ENCODE measurements at places on chromosomes 3 and 15.

DNA sequence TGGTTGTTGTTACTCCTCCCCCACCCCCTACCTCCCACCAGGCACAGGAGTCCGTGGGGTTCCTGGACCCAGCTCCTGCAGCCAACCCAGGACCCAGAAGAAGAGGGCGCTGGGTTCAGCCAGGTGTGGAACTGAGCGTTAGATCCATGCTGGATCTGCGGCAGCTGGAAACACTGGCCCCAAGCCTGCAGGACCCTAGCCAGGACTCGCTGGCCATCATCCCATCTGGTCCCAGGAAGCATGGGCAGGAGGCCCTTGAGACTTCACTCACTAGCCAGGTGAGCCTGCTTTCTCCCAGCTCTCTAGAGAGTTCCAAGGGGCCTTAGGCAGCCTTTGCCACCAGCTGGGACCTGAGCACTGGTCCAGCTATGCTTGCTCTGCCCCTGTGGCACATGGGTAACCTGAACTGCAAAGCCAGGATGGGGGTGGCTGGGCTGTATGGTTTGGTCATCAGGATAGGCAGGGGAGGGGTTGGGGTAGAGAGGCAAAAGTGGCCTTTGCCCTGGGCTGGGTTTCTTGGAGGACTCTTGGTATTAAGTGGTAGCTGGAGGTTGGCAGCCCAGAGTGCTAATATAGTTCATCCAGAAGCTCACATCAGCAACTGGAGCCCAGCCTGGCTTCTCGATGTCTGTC is 7.0 kb upstream of the JMJD7 start:
- DNase-seq, result no peak

GRCh38 chr3:29694783-29695182 is 413.9 kb downstream of the RBMS3 start:
- DNase-seq, result no peak

DNA sequence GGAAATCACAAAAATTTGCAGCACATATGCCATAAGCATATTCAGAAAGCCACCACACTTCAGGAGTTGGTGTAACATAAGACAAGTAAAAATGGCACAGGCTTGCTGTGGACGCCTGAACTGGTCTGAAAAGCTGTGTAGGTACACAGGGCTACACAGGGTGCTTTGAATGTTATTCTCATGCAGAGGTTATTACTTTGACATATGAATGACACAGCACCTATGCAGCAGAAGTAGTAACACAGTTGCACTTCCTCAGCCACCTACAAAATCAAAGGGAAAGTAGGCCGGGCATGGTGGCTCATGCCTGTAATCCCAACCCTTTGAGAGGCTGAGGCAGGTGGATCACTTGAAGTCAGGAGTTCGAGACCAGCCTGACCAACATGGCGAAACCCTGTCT is 54.5 kb downstream of the OSBPL10 start:
- no peak for DNase-seq

DNA sequence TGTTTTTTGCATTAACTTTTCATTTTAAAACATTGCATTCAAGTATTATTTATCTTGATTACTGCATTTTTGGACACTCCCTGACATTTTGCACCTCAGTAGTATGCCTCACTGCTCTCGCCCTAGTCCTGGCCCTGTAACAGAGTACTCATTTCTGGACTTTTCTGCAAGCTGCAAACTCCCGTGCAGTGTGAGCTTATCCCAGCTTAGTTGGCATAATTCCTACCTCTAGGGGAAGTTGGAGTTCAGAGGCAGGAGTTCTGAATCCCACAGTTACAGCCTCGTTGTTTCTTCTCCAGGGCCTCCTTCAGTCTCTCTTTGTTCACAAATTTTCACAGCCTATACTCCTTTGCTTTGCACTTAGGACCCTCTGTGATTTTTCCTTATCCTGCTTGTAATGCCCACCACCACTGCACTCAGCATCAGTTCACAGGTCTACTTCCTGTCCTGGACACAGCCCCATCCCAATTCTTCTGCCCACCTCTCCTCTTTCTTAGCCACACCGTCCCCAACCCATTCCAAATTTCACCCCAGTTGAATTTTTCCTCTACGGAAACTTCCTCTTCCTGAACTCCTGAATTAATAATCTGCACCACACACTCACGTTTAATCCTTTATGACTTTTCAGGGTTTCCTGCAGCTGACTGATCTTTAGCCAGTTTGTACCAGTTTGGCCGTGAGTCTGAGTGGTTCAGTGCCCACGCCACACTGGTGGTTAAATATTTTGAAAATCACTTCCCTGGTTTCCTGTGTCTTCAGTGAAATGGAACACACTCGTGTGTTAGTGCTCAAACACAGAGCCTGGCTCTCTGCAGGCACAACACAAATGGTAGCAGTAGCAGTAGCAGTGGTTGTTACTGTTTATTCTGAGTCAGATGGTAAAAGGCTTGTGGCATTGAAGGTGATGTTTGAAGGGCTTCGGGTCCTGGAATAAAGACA is 6.3 kb upstream of the CTSH start:
- DNase-seq, result no peak

DNA sequence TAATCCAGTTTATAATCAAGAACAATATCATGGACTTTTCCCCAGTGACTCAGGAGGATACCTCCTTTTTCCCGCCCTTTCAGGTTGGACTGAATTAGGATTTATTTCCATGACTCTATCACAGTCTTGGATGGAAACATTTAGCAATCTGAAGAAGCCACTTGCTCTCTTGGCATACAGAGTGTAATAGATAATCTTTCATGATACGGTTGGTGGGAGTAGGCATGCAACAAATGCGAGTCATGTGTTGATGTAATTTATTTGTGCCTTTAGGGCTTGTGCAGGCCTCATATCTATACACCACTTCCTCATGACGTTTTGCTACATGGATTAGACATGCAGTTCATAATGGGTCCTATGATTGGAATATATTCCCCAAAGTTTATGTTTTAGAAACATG is 54.2 kb upstream of the MCTP2 start:
- no peak for DNase-seq

DNA sequence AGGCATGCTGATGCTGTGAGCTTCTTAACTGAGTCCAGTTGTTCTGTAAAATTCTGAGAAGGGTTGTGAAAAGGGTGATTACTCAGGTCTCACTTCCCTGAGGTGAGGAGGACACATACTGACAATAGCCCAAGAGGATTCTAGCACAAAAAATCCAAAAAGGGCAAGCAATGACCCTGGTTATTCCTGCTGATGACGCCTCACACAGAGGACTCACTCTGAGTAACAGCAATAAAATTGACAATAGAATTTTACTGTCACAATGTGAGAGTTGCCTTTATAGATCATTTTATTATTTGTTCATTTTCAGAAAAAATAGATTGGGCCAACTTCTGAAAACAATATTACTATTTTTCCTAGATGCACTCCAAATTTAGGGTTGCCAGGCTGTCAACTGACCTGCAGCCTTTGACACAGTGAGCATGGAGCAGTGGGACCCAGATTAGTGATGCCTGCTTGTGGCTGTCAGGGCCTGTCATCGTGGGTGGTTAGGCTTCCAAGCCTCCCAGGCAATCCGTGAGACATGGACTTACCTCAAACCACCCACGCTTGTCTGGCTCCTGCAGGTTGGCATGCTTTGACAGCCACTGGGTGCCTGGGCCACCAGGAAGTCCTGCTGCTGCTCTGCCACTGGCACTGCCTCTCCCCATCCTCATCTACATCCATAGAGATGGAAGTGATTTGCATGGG is 396.0 kb upstream of the THBS1 start:
- no peak for DNase-seq

DNA sequence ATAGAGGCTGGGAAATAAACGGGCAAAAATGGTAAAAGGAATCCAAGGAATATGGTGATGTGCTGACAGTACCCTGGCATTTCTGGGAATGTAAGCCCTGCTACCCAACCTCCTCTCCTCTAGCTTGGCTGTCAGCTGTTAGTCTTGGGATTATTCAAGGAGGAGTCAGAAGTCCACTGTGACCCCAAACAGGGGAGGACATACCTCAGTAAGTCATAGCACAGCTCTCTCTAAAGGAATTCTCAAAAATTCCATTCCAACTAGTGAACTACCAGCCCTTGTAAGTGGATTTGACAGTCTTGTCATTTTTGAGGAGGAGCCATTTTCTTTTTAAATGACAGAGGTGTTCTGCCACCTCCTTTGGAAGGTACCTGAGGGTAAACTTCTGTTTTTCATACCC is 207.5 kb downstream of the PDCD6IP start:
- no peak for DNase-seq

GRCh38 chr15:70145261-70145660 is 47.5 kb upstream of the TLE3 start:
- DNase-seq, result no peak

DNA sequence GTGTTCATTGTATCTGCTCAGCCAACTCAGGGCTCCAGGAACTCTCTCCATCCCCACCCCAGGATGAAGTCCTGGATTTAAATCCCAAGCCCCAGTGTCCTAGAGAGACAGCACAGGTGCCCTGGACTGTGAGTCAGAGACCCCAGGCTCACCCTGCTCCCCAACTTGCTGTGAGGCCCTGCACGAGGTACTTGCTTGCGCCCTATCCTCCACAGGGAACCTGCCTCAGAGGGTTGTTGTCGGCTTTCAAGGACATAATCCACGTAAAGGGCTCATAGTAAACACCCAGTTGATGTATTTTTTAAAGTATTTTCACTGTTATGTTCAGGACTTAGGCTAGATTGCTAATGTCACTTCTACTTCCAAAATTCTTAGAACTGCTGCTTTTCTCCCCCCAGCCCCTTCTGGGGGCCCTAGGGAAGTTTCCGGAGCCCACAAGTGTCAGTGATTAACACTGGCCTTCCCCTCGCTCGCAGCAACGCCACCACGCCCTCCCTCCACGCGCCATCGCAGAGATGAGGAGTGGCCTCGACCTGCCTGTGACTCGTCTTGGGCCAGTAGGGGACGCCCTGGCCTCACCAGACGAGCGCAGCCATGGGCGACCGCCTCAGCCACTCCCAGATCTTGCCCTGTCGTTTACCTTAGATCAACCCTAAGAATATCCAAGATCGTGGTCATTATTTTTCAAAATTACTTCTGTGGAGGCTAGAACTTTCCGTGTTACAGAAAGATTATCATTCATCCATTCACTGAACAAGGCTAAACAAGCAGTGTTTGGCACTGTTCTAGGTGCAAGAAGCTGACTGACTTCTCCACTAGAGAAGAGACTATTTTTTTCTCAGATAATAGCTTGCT is 6.0 kb upstream of the SRP14 start:
- peak; percentile 89 for DNase-seq

DNA sequence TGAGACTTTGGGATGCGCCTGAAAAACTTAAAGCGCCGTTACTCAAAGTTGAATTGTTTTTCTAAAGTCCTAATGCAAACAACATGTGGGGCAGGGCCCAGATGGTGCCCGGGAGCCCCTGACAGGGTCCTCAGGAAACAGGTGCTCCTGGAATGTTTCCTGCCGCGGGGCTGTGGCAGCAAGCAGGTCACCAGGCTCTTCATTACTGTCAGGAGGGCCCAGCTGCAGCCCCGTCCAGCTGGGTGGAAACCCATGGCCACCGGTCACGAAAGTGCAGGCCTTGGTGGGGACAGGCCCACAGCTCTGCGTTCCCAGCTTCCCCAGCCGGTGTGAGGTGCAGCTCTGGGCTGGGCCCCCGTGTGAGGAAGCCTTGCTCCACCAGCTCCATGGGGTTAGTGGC is 63.9 kb upstream of the GATA2 start:
- DNase-seq, result no peak

GRCh38 chr3:65778968-65779367 is 259.8 kb downstream of the MAGI1 start:
- DNase-seq, result no peak

DNA sequence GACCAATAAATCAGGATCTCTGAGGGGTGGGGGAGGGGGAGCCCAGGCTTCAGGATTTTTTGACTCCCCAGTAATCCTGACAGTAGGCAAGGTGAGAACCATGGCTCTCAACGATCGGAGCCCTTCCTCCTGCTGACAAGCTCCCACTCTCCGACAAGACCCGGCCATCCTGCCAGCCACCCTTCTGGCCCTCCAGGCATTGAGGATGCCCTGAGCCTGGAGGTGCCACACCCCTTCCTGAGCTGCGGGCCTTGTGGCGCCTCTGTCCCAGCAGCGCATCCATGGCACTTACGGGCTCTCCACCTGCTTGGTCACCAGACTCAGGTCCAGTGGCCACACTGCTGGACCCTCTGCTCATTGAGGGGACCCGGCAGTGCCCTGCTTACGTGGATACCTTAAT is 46.0 kb downstream of the MGLL start:
- no peak for DNase-seq

- DNase-seq, result no peak
Measured at GRCh38 chr3:16789344-16790120, 95.2 kb upstream of the PLCL2 start.

GRCh38 chr3:190197346-190197763 is 76.7 kb upstream of the P3H2 start:
- DNase-seq, result no peak

DNA sequence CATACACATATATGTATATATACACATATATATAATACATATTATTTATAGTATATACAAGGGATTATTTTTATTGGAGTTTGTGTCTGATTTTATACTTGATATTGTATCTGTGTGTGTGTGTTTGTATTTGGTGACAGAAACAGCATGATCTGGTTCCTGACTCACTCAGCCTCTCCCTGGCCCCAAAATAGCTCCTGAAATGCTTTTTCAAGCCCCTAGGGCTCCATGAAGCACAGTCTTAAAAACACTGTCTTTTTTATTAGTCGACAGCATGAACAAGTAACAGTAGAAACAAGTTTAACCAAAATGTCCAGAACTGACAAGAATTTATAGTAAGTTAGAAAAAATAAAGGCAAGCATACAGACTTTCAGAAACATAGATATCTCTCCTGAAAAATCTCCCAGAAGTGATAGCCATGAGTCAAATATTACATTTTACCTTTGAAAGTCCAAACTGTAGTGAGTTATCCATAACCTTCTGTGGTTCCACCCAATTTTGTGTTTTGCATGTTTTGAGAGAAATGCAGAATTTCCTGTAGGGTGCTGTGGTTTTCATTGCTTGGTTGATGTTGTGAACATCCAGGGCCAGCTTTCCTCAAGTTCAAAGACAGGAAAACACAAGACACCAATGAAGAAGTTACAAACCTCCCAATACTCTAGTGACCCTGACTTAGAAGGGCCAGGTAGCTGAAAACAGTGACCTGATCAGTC is 98.5 kb upstream of the CCDC80 start:
- no peak for DNase-seq

DNA sequence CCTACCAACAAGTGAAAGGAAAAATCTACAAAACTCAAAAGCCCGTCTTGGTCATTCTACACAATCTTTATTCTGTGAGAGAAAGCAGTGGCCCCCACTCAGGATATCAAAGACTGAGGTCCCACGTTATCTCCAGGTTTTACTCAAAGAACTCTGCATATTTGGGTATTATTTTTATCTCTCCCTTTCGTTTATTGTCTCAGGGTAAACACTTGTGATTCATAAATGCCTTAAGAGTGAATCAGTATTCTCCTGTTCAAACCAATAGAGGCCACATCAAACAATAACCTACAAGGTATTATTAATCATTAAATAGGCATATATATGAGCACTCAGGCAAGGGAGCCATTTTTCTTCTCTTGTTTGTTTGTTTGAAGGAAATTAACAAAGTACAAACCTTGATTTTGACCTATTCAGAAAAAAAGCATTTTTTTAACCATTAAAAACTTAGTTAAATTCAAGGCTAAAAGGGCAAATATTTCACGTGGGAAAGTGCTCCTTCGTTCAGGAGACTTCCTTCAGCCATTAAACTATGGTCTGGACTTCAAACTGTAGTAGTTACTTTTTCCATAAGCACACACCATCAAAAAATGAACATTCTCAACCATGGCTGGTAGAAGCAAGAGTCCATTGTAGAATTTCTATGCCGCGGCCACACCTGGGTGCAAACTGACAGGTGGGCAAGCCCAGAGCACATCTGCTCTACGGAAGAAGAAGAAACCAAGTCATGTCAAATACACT is 13.9 kb upstream of the HES1 start:
- DNase-seq, result no peak

GRCh38 chr15:53323191-53323590 is 436.3 kb downstream of the WDR72 start:
- no peak for DNase-seq
